ENCODE measurements at places on chromosomes 1 and 21.
A peak's percentile ranks its signal among the peaks of the same experiment; 100 is the strongest.

GRCh38 chr1:206142011-206142410 lies 24.8 kb upstream of the AVPR1B start:
- DNase-seq: no peak

DNA sequence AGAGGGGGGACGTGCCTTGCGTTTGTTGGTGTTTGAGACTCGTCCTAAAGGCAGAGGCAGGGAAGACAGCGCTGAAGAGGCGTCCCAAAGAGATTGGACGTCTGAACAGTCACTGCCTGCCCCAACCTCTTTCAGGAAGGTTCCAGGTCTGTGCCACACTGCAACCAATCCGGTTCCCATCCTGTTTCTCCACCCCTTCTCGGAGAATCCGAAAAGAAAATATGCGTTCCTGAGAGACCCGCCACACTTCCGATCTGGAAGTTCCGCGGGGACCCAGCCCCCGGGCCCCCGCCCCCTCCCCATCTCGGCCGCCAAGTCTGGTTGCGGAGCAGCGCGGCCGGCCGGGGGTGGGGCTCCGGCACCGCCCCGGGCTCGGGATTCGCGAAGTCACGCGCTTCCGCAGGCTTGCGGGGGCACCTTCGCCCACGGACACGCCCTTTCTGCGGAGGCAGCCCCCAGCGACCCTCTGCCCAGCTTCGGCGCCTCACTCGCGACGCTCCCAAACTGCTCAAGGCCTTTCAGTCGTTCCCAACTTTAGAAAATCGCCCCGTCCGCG lies 124.5 kb upstream of the DPYD start:
- no peak for DNase-seq

- DNase-seq: no peak
These were observed 26.3 kb upstream of the IER5 start for GRCh38 chr1:181061891-181062835.

DNA sequence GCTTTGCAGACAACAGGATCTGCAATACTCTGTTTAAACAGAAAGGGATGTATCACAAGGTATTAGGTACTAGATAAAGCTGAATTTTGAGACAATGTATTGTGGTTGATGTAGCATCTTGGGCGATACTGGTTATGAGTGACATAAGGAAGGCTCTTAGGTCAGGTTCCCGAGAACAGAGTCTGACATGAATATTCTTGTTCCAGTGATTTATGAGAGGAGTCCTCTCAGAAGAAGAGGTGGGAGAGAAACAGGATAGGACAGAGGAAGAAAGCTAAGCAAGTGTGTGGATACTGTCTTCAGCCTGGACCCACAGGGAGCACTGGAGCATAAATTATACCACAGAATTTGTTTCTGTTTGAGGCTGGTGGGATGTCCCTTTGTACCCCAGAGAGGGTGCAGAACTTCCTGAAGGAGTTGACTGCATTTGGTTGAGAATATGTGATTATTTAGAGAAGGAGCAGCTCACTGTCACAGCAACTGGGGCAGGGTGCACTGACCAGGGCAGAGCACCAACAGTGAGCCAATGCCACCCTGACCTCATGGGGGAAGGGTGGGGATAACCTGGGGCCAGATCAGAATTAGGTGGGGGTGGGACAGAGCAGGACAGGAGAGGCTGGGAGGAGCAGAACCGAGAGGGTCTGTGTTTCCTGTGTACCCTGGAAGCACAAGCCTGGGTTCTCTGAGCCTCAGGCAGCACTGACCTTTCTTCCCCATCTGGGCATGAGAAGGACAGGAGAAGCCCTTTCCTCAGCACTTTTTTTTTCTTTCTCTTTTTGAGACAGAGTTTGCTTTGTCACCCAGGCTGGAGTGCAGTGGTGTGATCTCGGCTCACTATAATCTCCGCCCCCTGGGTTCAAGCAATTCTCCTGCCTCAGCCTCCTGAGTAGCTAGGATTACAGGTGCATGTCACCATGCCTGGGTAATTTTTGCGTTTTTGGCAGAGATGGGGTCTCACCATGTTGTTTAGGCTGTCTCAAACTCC lies 36.3 kb upstream of the SLC6A9 start:
- no peak for DNase-seq

- DNase-seq: no peak
These were observed 27.7 kb downstream of the VASH2 start for GRCh38 chr1:212977781-212978645.

- DNase-seq: no peak
These were observed 69.9 kb upstream of the ADAMTS5 start for GRCh38 chr21:27036736-27037301.

DNA sequence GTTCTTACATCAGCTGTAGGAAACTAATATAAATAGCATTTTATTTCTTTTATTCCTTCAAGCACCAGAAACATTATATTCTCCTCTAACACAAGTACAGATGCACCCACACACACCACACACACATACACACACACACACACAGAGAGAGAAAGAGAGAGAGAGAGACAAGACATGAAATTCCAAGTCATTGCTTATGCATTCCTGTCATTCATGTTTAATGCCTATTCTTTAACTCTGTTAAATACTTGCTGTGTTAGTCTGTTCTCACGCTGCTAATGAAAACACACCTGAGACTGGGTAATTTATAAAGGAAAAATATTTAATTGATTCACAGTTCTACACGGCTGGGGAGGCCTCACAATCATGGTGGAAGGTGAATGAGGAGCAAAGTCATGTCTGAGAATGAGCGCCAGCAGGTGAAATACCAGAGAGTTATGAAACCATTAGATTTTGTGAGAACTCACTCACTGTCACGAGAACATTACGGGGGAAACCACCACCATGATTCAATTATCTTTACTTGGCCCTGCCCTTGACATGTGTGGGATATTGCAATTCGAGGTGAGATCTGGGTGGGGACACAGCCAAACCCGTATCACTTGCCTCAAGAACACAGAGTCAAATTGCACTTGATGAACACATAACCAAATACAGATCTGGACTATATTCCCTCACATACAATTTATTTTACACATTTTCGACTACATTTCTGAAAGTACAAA lies 1058.1 kb upstream of the TMPRSS15 start:
- no peak for DNase-seq

DNA sequence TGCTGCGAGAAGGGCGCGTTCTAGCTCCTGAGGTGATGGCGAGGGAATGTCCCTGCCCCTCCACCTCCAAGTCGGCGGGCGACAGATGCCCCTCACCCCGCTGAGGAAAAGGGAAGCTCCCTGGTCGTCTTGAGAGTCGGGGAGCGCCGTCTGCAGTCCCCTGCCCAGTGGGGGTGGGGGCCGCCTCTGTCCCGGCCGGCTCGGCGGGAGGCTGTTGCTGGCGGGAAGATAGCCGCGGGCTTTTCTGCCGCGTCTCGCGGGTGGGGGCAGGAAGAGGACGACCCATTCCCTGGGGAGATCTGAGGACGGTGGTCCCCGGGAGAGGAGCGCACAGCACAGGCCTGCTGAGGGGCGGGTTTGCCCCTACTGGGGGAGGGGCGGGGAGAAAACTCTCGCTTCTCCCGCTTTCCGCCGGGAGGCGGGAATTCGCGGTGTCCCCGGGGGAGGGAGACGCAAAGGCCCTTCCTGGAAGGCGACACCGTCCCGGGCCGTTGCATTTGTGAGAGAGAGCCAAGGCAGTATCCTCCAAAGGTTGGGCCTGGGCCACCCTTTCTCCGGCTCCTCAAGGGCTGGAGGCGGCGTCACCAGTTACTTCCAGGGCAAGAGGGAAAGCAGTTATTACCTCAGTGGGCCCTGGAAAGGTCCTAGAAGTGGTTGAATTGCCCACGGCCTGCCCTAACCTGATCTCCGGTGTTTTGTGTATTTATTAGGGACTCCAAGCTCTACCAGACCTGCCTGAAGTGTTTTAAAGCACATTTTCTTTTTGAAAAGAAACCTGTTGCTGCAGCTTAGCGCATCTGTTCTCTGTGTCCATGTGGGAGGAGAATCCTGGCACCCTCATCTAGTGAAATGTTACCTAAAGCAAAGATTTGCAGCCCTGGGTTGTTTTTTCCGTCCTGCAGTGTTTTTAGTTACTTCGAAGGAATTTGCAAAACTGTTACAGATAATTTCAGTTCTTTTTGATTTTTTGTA lies 648 bp downstream of the S100PBP start:
- DNase-seq: peak; percentile 17

DNA sequence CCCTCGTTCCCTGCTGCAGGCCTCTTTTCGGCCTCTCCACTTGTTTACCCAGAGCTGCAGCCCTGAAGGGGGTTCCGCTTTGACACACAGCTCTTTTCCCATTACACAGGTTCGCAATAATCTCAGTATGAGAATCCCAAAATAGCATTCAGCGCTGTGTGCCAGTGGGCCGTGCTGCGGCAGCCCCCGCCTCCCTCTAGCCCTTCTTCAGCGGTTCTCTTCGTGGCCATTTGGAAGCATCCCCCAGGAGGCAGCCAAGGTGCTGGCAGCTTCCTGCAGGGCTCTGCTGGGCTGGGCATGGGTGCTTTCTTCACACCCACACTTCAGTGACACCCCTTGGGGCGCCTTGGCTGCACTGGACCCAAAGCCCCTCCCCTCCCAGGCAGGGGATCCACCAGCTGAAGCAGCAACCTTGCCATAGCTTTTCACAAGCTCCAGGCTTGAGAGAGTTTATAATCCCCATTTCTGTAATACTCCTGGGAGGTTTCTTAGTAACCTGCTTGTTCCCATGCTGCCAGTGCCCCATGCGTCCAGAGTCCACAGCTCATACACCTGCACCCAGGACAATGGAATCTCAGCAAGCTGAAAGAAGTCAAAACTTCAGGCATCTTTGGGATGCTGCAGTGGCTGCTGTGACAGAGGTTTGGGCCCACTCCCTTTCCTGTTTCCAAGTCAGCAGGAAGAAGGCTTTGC lies 8.1 kb downstream of the NCF2 start:
- DNase-seq: no peak

GRCh38 chr1:24095140-24095859 lies 16.6 kb downstream of the MYOM3 start:
- no peak for DNase-seq
